ENCODE measurements at places on chromosomes 11 and 22. TPM values are rescaled to one million over a fixed set of nuclear protein-coding genes. Genes with fewer than 3 reads are reported as not detected.

DNA sequence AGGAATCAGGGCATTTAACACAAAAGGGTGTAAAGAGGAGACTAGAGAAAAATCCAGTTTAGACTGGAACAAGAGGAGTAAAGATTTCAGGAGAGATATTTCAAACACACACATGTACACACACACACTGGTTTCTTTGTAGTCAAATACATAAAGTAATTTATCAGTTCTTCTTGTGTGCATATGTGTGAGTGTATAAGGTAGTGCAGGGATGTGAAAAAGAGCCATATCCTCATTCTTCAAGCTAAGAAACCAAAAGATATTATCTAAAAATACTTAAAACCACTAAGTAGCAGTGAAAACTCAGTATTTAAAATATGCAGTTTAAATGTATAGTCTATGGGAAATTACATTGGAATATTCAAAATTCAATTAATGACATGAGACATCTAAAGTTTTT is 52.5 kb upstream of the CARD18 start:
- no peak for DNase-seq

DNA sequence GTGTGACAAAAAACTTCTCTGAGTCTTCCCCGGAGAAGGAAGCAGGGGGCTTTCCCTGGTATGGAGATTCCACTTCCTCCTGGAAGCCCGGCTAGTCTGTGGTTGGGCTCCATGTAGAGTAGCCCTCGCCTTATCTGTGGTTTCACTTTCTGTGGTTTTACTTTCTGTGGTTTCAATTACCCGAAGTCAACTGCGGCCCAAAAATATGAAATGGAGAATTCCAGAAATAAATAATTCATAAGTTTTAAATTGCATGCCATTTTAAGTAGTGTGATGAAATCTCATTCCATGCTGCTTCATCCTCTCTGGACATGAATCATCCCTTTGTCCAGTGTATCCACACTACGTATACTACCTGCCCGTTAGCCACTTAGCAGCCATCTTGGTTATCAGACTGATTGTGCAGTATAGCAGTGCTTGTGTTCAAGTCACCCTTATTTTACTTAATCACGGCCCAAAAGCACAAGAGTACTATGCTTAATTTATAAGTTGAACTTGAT is 275.0 kb upstream of the SESN3 start:
- DNase-seq = no peak

Gene CCDC188
- total RNA-seq = not detected

DNA sequence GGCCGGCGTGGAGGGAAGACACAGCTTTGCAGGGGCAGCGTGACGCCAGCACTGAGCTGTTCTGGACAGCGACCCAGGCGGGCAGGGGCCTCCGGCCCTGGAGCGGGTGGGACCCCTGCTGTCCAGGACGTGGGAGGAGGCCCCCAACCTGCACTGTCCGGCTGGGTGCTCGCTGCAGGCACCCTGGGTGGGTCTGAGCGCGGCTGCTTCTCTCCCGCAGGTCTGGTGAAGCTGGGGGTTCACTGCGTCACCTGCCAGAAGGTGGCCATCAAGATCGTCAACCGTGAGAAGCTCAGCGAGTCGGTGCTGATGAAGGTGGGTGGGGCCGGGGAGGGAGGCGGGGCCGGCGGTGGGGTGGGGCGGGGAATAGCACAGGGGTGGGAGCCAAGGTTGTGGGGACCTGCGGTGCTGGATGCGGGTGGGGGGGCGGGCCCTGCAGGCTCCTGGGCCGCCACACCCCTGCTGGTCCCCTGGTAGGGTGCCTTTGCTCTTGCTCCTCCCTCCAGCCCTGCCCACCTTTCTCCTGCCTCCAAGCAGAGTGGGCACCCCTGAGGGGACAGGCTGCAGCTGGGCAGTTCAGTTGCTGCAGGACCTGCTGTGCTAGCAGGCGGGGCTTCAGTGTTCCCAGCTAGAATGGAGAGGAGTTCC is 46.2 kb downstream of the BRSK2 start:
- DNase-seq = peak; percentile 43

- peak; percentile 46 for DNase-seq
Measured at GRCh38 chr11:2892967-2893528, 7.5 kb upstream of the CDKN1C start.

Gene PANX3
- not detected for total RNA-seq

Gene MS4A3
- not detected for total RNA-seq

All from hepatocyte (in vitro differentiated cells).